ENCODE measurements at places on chromosomes 3 and 15.

DNA sequence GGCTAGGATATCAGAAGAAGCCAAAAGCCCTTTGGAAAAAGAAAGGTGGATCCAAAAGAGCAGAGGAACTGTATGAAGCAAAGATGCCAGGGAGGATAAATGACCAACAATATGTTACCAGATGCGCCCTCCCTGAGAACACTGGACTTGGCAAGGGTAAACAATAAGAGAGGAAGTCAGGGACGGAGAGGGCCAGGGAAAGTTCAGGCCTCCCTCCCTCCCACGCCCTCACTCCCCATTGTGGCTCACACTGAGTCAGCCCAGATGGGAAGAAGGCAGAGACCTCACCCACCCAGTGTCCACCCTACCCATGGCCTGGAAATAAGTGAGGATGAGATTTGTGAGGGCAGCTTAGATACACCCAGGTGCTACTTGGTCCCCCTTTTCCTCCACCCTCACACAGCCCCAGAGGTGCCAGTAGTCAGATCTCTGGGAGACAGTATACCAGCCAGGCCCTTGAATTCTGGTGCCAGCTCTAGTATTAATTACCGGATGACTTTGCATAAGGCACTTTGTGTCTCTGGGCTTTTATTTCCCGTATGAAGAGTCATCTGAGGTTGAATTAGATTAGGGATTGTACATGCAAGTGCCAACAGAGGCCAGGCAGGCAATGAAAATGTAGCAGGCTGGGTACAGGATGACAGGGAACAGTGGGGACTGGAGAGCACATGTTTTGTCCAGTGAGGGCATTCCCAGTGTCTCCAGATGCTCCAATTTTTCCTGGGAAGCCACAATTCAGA lies 35.1 kb upstream of the FRMD4B start:
- DNase-seq: no peak

GRCh38 chr3:125280668-125281361 lies 68.3 kb upstream of the SLC12A8 start:
- DNase-seq: no peak

- no peak for DNase-seq
Observed at GRCh38 chr3:19206540-19206939, 58.2 kb downstream of the KCNH8 start.

DNA sequence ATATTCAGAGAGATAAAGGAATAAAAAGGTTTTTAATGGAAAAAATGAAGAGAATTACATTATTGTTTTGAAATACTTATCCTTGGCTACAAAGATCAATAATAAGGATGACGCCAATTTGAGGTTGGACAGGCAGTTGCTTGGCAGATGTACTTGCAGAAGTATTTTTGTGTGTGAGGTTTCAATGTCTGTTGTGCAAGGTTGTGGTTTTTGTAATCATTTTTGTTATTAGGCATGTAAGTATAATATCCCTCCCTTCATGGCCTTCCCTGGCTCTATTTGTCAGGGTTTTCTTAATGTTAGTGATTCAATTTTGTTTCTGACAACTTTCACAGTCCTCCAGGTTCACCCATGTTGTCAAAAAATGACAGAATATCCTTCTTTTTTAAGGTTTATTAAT lies 105.9 kb downstream of the OTOL1 start:
- DNase-seq: no peak

DNA sequence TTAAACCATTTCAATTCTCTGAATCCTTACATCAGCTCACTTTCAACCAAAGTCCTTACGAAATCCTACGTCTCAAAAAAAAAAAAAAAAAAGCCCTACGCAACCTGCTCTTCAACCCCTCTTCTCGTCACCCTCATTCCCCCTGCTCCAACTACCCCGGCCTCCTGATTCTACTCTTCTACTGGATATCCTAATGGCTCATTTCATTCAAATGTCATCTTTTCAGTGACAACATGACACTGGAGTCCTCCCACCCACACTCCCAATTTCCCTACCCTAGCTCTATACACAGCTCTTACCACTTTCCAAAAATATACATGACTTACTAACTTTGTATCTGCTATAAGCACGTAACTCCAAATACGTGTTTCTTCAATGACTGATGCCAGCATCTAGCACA lies 11.5 kb downstream of the UBP1 start:
- DNase-seq: no peak

GRCh38 chr3:185508335-185508991 lies 9.6 kb upstream of the TMEM41A start:
- no peak for DNase-seq

GRCh38 chr3:101542957-101543356 lies 18.7 kb upstream of the TRMT10C start:
- DNase-seq: no peak

DNA sequence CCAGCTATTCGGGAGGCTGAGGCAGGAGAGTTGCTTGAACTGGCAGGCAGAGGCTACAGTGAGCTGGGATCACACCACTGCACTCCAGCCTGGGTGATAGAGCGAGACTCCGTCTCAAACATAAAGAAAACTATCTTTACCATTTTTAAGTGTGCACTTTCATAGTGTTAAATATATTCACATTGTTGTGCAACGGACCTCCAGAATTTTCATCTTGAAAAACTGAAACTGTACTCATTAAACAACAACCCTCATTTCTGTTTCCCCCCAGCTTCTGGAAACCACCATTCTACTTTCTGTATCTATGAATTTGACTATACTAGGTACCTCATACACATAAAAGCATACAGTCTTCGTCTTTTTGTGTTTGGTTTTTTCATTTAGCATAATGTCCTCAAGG lies 375.1 kb downstream of the SHQ1 start:
- DNase-seq: no peak

GRCh38 chr3:153897025-153897723 lies 224.0 kb upstream of the ARHGEF26 start:
- no peak for DNase-seq

DNA sequence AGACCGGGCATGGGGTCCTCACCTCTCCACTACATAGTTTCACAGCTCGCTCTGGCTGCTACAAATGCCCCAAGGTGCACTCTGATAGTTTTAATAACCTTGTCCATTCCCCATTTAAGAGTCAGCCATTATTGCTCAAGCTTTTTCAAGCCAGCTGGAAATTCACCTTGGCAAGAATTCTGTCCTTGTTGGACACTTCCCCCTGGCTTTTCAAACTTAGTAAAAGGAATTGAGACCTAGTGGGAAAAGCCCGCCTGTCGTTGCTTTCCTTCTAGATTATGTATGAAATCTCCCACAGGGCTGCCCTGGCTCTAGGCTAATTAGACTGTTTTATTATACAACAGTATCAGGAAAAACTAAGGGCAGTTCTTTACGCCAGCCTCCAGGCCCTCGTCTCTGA lies 293.7 kb upstream of the GADL1 start:
- no peak for DNase-seq

DNA sequence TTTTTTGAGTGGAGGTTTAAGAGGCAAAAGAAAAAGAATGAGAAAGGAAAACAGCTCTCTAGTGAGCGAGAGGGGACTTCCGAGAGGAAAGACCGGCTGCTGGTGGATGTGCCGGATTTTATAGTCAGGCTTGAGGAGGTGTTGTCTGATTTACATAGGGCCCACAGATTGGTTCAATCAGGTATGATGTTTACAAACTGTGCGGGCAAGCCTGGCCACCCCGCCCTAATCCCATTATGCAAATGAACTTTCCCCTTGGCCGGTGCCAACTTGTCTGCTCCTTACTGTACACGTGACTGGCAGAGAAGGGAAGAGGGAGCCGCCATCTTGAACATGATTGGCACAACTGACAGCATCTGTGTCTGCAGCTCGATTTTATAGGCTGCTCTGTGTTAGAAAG lies 44.7 kb downstream of the FAM43A start:
- no peak for DNase-seq

DNA sequence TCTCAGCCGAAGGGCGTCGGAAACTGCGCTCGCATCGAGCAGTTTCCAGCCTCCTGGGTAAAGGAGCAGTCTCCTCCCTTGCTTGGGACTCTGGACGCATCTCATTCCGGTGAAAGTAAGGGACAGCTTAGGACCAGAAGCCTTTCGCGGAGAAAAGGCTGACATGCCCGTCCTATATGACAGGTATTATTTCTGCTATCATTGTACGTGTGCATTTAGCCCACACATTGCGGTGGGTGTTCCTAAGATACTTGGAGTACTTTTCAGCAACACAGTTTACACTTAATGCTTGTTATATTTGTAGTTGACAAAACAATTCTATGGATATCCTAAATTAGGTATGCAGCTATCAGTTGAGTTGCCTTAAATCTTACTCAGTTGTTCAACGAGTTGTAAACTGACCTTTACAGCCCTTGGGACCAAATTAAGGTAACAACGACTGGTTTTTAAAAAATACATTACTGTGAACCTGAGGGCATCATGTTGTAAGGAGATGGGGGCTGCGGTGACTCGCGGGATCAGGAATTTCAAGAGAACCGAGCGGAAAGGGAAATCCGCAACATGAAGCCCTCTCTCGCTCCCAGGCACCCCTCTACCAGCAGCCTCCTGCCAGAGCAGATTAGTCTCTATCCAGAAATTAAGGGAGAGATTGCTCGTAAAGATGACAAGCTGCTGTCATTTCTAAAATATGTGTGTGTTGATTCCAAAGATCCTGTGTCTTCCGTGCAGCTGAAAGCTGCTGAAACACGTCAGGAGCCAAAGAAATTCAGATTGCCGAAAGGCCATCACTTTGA lies 632 bp upstream of the COPS2 start:
- DNase-seq: no peak

DNA sequence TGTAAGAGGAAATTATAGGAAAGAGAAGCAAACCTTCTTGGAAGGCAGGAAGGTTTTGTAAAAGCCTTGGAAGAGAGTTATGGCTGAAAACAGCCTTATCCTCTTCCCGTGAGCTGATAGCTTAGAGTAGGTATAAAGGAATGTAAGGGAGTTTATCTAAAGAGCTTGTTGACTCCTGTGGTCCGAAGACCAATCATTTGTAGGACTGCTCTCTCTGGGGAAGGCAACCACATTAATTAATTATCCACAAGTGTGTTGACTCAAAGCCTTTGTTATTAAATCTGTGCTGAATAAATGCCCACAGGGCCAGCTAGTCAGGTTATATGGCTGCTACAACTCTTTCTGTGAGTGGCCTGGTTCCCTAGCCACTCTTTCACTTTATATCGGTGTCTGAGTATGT lies 452.1 kb upstream of the RASGRP1 start:
- no peak for DNase-seq

GRCh38 chr3:28326458-28326926 lies 22.0 kb upstream of the ZCWPW2 start:
- no peak for DNase-seq

DNA sequence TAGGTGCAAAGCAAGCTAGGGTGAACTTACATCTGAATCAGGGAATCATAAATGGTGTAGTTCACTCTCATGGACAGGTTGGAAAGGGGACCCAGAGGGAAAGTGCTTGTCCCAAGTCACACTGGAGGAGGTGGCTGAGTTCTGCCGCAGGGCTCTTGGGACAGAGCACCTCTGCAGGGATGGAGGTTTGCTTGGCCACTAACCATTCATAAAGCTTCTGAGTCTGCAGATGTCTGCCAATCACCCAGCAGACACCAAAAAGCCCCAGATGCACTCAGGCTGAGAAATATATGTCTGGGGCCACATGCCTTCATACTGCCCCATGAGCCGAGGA lies 17.9 kb upstream of the RTP2 start:
- DNase-seq: no peak

- DNase-seq: no peak
Observed at GRCh38 chr3:121835465-121835801, 424 bp downstream of the EAF2 start.

- no peak for DNase-seq
Observed at GRCh38 chr3:136247436-136247835, 2.7 kb upstream of the PCCB start.

DNA sequence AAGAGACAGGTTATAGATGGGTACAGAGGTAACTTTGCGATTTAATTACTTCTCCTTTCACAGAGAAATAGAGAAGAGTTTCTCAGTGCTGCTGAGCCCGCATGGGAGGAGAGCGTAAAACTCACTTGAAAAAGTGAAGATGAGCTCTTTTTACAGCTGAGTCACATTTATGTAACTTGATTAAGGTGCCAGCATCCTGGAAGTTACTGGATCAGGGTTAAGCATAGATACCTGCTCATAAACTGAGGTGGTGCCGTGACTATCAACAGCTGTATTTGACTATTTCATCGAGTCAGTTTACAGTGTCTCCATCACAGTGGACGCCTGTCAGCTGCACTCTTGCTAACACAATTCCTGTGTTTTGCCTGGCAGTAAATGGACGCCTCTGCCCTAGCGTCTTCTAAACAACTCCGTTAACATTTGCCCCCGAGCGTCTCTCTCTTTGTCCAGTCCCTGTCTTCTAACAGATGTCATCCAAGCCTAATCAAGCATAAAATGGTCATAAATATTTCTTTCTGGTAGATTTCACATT lies 414.6 kb downstream of the FOXP1 start:
- no peak for DNase-seq

DNA sequence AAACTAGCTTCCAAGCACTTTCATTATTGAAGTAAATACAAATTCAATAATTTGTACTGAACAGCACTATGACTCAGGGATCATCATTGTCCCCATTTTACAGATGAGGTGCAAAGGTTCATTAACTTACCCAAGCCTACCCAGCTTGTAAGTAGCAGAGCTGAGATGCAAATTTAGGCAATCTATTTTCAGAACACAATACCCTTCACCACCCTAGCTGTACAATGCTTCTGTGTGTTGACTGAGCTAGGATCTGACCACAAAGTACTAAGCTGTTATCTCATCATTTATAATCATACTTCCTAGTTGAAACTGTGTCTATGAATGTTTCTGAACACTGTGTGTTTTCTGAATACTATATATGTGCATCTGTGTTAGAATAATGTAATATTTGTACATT lies 3.2 kb upstream of the ILDR1 start:
- DNase-seq: no peak

DNA sequence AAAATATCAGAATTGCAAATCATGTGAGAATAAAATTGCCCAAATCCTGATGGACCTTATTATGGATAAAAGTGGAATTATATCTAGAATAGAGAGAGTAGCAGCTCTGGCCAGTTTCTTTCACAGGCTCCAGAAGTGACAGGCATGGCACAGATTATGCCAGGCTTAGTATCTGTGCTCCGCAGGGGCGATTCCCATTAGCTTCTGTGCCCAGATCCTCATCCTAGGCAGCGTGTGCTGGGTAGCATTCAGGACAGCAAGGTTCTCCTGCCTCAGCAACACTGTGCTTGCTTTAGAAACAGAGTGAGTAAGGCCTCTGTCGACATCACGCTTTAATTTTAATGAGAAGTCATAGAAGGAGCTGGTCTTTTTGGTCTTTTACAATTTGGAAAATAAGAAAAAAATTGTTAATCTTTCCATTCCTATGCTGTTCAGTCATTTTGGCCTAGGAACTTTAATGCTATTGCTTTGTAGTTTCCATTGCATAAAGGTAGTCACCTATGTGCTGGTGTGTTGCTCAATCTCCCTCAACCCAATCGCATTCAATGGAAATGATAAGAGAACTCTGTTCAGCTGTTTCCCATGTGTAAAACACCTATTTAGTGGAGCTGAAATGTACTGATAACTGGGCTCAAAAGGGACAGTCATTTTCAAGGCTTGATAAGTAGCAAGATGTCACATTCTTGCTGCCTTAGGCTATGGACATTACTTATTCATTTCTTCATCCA lies 770.1 kb downstream of the AGBL1 start:
- DNase-seq: no peak

GRCh38 chr3:173584838-173585831 lies 187.6 kb downstream of the NLGN1 start:
- no peak for DNase-seq

Measured in HuH-7.5 (cell line).